Uterus (tissue), 4 donors: ENCODE measurements at places on chromosomes 2 and 18. TPM values are rescaled to one million over a fixed set of nuclear protein-coding genes. Genes with fewer than 3 reads are reported as not detected.

GRCh38 chr2:121562269-121563176 is 31.8 kb downstream of the RNU4ATAC start:
- no peak for DNase-seq
- no peaks in the 10 kb centered on the region for H3K4me1 ChIP-seq
- H3K27me3 ChIP-seq = no peaks in the 10 kb centered on the region
- no peaks in the 10 kb centered on the region for H3K36me3 ChIP-seq
- no peak overlapping the region for H3K4me3 ChIP-seq

GRCh38 chr2:15142069-15142689 is 419.0 kb downstream of the NBAS start:
- no peaks in the 10 kb centered on the region for H3K27me3 ChIP-seq
- no peak overlapping the region for H3K4me3 ChIP-seq
- DNase-seq = no peak
- no peaks in the 10 kb centered on the region for H3K4me1 ChIP-seq
- H3K27ac ChIP-seq = no peak overlapping the region

DNA sequence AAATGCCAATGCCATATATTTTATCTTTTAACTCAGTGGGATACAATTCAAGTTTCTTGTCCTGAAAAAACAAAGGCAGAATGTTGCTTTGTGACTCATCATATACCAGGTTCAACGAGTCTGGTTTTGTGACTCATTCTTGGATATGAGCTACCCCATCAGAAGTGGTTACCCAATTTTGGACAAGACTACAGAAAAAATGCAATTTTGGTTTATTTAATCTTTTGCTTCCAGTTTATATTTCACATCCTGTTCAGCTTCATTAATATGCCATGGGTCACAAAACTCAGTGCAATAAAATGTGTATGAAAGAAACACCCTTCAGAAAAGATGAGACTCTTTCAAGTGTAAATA is 25.0 kb downstream of the FN1 start:
- no peak overlapping the region for H3K27ac ChIP-seq
- H3K36me3 ChIP-seq = no peaks in the 10 kb centered on the region
- no peak overlapping the region for H3K4me3 ChIP-seq
- no peaks in the 10 kb centered on the region for H3K4me1 ChIP-seq

- no peak for DNase-seq
- H3K27me3 ChIP-seq = no peaks in the 10 kb centered on the region
- H3K27ac ChIP-seq = no peak overlapping the region
- no peaks in the 10 kb centered on the region for H3K4me1 ChIP-seq
- no peaks in the 10 kb centered on the region for H3K36me3 ChIP-seq
Observed at GRCh38 chr2:61493523-61493942, 22.6 kb upstream of the USP34 start.

GRCh38 chr2:51581636-51582267 is 549.8 kb upstream of the NRXN1 start:
- H3K4me3 ChIP-seq = no peak overlapping the region
- no peaks in the 10 kb centered on the region for H3K36me3 ChIP-seq
- no peak for DNase-seq
- H3K27ac ChIP-seq = no peak overlapping the region
- no peaks in the 10 kb centered on the region for H3K27me3 ChIP-seq

DNA sequence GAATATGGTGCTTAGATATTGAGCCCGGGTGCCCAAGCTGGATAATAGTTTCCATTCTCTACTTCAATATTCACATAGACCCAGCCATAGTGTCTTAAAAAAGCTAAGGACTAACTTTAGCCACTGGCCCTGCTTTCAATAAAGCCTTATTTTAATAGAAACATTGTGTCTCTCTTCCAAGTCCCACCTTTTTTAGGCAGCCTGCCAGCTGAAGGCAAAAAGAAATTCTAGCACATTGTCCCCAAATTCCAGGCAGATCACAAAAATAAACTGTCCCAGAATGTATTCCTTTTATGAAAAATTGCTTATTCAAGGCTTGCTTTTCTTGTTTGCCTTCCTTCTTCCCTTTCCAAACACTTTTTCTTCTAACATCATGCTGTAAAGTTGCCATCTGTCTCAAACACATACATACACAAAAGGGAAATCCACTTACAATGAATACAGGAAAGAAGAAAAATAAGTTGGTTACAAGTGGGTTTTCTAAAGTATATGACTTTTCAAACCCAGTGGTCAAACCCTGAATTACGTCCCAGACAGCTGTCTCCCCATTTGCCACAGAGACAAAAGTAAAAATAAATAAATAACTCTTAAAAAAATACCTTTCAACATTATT is 778.5 kb downstream of the BCL11A start:
- no peak for DNase-seq
- H3K27me3 ChIP-seq = no peaks in the 10 kb centered on the region
- H3K4me1 ChIP-seq = no peaks in the 10 kb centered on the region
- H3K36me3 ChIP-seq = no peaks in the 10 kb centered on the region
- no peak overlapping the region for H3K4me3 ChIP-seq

DNA sequence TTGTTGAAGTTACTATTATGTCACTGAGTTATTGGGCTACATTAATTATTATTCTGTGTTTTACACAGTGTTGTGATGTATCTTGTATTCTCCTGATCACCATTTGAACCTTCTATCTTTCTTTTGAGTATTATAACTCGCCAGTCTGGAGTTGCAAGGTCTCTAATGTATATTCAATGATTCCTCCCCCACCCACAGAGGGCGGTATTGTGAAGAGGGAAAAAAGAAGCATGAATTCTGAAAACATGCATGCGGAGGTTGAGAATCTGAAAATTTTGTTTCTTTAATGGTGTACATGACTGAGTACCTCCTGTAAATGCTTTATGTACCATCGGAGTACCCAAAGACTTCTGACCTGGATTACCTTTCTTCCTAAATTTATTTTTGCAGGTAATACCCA is 266.6 kb downstream of the NR4A2 start:
- no peak overlapping the region for H3K27ac ChIP-seq
- H3K27me3 ChIP-seq = no peaks in the 10 kb centered on the region
- H3K4me1 ChIP-seq = no peaks in the 10 kb centered on the region
- H3K4me3 ChIP-seq = no peak overlapping the region

GRCh38 chr2:168757223-168757622 is 45.2 kb upstream of the NOSTRIN start:
- no peak overlapping the region for H3K27ac ChIP-seq
- DNase-seq = no peak
- H3K36me3 ChIP-seq = no peaks in the 10 kb centered on the region
- no peaks in the 10 kb centered on the region for H3K4me1 ChIP-seq
- no peaks in the 10 kb centered on the region for H3K27me3 ChIP-seq
- H3K4me3 ChIP-seq = no peak overlapping the region

DNA sequence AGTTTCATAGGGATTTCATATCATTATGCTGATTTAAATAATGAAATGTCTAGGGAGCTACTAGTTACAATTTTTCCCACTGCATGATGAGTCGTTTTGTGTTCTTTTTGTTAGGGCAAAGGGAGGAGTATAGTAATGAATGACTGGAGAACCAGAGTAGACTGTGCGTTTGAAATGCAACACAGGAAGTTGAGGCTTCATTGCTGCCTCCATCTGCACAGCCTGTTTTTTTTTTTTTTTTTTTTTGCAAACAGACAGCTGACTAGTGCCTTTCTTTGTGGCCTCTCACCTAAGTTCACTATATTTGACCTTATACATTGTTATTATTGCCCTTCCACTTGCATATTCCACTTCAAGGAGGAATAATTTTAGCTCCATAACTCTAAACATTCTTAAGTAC is 286.7 kb upstream of the LRRTM1 start:
- no peaks in the 10 kb centered on the region for H3K27me3 ChIP-seq
- H3K4me1 ChIP-seq = no peaks in the 10 kb centered on the region
- no peak overlapping the region for H3K27ac ChIP-seq
- H3K36me3 ChIP-seq = no peaks in the 10 kb centered on the region
- no peak for DNase-seq

Gene SERPINB5
- not detected for total RNA-seq

Gene SNED1
- total RNA-seq = 87.1 TPM

Gene BOLL
- not detected for total RNA-seq

Gene SERPINB13
- not detected for total RNA-seq

Gene IL36G
- total RNA-seq = not detected

Gene OSR1
- 16.4 TPM for total RNA-seq

Gene FAM161A
- total RNA-seq = 8.8 TPM

Gene C2orf81
- 2.9 TPM for total RNA-seq
